ENCODE measurements at places on chromosomes 7 and 10. TPM values are rescaled to one million over a fixed set of nuclear protein-coding genes. Genes with fewer than 3 reads are reported as not detected.
A peak's percentile ranks its signal among the peaks of the same experiment; 100 is the strongest.

Gene CLRN3
- not detected for polyA plus RNA-seq

Gene GCC1
- 6.1 TPM for polyA plus RNA-seq

Gene TMEM248
- 195 TPM for polyA plus RNA-seq

Gene LOXL4
- polyA plus RNA-seq, result 26.7 TPM

Gene COL13A1
- 31.3 TPM for polyA plus RNA-seq

Gene PYROXD2
- 16.3 TPM for polyA plus RNA-seq

Gene GPR15LG
- polyA plus RNA-seq, result not detected

Gene SKIDA1
- 0.36 TPM for polyA plus RNA-seq

Gene HACD1
- 17.8 TPM for polyA plus RNA-seq

Gene MACROH2A2
- 14.5 TPM for polyA plus RNA-seq

Gene ADAM22
- 0.03 TPM for polyA plus RNA-seq

DNA sequence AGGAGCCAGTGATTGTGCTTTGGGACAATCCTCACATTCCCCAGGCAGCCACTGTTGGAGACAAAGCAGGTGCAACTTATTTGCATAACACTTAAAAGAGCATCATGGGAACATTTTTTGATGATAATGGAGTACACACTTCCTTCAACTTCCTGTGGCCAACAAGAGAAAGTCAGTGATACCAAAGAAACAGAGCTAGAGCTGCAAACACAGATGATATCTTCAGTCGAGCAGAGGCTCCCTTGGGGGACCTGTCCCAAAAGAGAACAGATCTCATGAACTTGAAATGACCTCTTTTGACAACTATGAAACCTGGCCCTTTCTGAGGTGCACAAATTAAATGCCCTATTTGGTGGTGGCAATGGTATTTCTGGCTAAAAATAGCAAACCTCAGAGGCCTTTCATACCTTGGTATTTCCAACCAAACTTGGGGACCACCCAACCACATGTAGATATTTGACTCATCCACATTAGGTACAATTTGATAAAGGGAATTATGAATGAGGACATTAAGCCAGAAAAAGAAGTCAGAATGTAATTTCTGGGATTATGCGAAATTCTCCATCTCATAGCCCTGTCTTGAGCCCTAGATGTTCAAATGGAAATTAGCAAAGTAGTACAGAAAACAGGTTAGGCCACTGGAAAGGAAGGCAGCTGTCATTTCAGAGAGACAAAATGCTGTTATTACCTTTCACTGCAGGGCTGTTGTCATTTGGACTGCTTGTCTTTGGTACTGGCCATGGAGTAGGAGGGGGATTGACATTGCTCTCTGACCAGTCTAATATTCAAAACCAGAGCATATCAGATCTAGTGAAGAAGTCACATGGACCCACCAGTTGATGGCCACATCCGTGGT is 146.2 kb downstream of the ICA1 start:
- no peak for DNase-seq

DNA sequence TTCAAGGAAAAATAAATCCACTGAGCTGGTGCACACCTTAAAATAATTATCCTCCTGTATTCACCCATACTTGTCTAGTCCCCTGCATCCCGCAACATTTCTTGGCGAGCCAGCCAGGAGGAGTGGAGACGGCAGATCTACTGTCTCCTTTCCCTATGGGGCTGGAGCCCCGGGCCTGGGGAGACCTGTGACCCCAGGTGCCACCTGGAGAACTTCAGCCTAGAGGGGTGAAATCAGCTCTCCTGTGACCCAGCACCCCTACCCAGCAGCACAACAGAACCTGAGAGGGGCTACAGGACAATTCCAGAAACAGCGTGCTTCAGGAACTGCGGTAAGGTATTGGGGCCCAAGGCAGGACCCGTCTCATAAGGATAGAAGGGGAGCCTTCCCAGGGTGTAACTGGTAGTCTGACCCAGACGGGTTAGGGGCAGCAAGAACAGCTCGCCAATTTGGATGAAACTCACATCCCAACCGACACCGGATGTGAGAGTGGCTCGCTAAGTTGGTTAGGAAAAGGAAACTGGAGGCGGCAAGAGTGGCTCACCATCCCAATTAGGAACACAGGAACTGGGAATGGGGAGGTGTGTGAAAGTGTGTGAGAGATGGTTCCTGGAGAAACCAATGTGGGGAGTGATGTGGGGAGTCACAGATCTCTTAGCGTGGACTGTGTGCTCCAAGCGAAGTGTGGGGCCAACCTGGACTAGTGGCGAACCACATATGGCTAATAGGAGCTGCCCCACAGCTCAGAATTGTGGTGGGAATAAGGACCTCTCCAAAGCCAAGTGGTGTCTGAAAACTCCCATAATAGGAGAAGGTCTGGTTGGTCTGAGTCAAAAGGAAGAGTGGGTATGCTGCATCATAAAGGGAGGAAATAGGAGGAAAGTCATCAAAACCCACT is 15.1 kb upstream of the DENND2A start:
- no peak for DNase-seq

DNA sequence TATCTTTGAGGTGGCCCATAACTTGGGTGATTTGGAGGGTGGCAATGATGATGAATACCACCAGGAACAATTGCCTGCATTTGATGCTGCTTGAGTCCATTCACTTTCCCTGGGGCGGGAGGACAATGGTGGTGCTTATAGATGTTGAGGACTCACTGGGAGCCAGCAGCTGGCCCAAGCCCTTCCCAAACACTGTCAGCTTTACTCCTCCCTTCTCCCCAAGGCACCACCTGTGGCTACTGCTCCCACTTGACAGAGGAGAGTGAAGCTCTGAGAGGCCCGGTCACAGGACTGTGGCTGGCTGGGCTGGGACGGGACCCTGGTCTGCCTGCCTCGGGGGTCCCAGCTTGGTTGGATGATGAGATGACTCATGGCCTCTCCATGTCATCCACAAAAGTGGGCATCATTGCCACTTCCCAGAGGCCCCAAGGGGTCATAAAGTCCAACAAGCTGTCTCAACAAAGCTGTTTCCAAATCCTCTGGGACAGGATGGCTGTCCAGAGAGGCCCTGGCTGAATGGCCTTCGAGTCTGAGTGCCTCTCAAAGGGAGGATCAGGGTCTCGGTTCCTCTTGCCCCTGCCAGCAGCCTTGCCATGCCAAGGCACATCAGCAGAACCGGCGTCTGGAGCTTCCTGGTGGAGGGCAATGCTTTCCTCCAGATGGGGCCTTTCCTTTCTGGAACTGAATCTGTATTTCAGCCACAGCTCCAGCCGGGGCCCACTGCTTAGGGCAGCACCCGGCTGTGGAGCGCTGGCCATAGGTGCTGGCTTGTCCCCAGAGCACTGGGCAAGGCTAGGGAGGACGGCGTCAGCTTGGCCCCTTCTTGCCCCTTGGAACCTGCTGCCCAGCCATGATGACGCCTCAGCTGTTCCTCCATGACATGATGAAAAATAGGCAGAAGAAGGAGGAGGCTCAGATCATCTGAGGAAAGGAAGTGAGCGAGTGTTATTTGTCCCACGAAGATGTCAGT is 47.0 kb upstream of the PLEKHA1 start:
- no peak for DNase-seq

GRCh38 chr7:39757604-39758003 is 134.2 kb downstream of the RALA start:
- peak; percentile 28 for DNase-seq

DNA sequence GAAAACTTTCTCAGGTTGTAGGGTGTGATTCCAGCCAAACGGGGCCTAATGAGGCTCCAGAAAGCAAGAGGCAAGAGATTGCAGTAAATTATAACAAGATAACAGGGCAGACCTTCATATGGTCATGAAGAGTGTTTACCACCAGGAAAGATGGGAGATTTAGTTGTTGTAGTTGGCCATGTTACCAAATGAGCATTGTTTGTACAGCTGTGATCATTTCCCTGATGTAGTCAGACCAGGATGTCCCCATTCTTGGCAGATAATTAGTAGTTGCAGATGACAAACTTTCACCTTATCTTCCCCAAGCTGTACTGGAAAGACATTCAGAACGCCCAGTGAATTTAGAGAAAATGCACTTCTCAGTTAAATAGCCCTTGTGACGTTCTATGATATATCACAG is 630.8 kb downstream of the ANKRD7 start:
- no peak for DNase-seq

- DNase-seq, result no peak
Observed at GRCh38 chr10:82288461-82288881, 413.5 kb downstream of the NRG3 start.

GRCh38 chr7:116952635-116953371 is 498 bp upstream of the ST7 start:
- peak; percentile 33 for DNase-seq

DNA sequence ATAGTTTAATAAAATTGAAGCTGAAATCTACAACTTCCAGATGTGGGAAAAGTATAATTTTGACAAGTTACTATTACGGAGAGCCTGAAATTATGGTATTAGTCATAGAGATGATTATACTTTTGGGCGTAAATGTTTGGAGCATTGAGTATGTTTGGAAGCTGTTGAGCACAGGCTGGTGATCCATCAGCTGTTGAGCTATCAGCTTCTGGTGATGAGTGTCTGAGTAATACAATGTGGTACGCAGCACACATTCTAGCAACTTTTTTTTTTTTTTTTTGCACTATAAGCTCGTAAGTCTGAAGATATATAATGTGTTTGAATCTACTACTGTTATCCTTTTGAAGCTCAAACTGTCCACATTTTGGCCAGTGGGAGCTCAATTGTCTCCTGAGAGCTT is 123.4 kb downstream of the ATE1 start:
- DNase-seq, result peak; percentile 88

GRCh38 chr10:129085811-129086210 is 381.2 kb upstream of the MGMT start:
- DNase-seq, result peak; percentile 23

DNA sequence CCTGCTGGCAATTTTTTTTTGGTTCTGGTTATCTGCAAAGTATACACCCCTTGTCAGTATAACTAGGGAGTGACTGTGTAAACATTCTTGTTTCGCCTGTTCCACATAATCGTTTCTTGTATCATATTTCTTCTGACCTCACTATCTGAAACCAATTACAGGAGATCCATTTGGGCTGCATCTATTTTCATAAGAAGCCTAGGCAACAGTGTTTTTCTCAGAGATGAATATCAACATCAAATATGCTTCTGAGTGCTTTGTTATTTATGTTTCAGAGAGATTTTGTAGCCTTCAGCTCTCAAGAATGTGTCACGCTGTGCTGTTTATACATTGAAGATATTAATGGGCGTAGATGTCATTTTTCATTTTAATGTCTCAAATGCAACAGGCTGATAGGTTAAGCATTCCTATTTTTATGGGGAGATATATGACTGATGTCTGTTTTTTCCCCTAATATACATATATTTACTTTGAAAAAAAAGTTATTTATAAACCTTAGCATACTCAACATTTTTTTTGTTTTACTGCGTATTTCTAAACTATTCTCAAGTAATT is 115.5 kb downstream of the FOXP2 start:
- DNase-seq, result peak; percentile 36

DNA sequence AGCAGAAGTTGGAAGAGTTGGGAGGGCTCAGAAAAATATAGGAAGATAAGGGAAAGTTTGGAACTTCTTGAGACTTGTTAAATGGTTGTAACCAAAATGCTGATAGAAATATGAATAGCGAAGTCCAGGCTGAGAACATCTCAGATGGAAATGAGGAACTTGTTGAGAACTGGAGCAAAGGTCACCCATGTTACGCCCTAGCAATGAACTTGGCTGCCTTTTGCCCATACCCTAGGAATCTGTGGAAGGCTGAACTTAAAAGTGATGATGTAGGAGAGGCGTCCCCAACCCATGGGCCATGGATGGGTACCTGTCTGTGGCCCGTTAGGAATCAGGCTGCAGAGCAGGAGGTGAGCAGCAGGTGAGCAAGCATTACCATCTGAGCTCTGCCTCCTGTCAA is 347.8 kb downstream of the ARL4A start:
- no peak for DNase-seq

DNA sequence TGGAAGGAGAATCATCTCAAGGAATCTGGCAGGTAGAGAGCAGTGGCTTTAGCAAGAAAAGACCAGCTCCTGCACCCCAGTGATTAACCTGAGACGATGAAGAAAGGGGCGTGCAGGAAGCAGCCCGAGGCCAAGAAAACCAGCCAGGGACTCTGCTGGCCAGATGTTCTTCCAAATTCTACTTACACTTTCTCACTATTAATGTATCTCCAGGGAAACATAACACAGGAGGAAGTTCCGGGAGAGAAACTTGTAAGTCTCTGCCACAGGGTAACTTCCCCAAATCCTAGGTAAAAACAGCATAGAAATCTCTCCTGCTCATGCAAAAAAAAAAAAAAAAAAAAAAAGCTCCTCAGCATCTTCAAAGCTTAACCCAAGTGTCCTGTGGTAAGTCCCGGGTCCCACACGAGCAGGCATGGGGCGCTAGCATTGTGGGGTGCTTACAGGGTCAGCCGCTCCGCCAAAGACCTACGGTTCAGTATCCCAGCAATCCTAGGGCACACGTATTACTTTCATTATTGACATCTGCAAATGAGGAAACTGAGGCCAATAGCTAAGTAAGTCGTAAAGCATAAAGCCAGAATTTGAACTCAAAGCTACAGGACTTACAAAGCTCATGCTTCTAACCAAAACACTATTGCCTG is 97.2 kb upstream of the GNA12 start:
- no peak for DNase-seq

DNA sequence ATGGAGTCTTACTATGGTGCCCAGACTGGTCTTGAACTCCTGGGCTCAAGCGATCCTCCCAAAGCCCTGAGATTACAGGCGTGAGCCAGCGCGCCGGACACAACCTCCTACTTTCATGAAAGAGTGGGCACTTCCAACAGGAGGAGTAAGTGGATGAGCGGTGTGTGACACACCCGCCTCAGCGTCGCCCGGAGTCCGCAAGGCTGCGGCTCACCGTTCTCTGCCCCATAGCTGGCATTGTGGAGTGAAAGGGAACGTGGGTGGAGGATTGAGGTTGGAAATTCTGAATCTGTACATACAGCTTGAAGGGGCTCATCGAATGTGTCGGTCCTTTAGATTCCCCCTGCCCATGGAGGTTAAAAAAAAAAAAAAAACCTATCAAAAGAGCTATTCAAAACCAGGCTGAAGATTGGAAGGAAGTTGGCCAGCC is 524 bp upstream of the PRXL2A start:
- DNase-seq, result no peak

DNA sequence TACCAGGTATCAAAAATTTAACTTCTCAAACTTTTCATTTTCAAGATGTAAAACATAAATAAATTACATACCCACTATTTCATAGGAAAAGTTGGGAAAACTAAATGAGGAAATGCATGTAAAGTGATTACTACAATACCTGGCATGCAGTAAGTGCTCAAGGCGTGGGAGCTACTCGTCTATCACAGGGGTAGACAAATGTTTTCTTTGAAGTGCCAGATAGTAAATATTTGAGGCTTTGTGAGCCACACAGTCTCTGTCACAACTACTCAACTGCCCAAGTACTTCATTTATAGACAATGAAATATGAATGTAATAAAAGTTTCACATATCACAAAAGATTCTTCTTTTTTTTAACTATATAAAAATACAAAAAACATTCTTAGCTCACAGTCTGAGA is 96.4 kb upstream of the PCGF5 start:
- no peak for DNase-seq

- DNase-seq, result no peak
Observed at GRCh38 chr10:78118591-78118990, 84.9 kb downstream of the RPS24 start.

- no peak for DNase-seq
Observed at GRCh38 chr10:110239892-110240291, 32.5 kb downstream of the MXI1 start.

GRCh38 chr7:45978731-45979211 is 57.7 kb upstream of the IGFBP3 start:
- peak; percentile 12 for DNase-seq

GRCh38 chr7:6385110-6385781 is 62.5 kb downstream of the DAGLB start:
- DNase-seq, result peak; percentile 97

GRCh38 chr7:139255290-139255689 is 24.3 kb downstream of the UBN2 start:
- DNase-seq, result no peak

All from IMR-90 (cell line).